ENCODE measurements at places on chromosomes 1 and 21.

- no peak for DNase-seq
Observed at GRCh38 chr1:12556368-12556930, 61.6 kb downstream of the DHRS3 start.

- no peak for DNase-seq
Observed at GRCh38 chr1:104648269-104648691, 898.6 kb downstream of the AMY1C start.

- DNase-seq, result no peak
Observed at GRCh38 chr1:235002706-235003300, 125.8 kb downstream of the TOMM20 start.

DNA sequence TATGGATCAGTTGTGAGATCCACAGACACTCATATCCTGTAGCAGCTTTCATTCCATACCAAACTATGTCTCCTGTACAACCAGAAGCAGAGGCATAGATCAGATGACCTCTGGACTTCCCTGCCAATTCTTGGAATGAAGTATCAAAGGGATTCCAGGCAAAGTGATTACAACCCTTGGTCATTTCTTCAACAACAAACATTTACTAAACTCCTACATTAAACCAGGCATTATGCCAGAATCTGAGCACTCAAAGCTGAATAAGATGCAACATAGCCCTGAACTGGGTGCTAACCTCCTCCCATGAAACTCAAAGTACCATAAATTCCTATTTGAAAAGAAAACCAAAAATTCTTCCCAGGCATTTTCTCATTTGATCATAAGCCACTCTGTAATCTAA is 121.2 kb upstream of the SGIP1 start:
- no peak for DNase-seq

DNA sequence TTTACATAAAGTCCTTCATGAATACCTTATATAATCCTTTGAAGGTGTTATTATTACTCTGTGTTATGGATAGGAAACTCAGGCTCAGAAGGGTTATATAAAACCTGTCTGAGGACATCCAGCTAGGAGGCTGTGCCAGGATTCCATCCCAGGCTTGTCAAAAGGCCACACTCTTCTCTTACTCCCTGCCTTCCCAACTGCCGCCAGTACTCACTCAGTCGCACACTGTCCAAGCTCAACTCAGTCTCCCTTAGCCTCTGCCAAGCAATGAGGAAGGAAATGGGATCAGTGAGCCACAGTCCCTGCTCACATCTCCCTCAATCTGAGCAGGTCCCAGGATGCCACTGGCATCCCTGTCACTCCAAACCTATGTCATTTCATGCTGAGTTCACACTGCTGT is 94.4 kb downstream of the NAV1 start:
- DNase-seq, result no peak

GRCh38 chr1:28232558-28233263 is at the start of gene DNAJC8:
DNAJC8 (minus strand) TSS chr1:28233029; CDS start chr1:28232998, 31 bp downstream.
- DNase-seq, result peak; percentile 94

GRCh38 chr1:219461981-219462400 is 150.9 kb downstream of the ZC3H11B start:
- no peak for DNase-seq

DNA sequence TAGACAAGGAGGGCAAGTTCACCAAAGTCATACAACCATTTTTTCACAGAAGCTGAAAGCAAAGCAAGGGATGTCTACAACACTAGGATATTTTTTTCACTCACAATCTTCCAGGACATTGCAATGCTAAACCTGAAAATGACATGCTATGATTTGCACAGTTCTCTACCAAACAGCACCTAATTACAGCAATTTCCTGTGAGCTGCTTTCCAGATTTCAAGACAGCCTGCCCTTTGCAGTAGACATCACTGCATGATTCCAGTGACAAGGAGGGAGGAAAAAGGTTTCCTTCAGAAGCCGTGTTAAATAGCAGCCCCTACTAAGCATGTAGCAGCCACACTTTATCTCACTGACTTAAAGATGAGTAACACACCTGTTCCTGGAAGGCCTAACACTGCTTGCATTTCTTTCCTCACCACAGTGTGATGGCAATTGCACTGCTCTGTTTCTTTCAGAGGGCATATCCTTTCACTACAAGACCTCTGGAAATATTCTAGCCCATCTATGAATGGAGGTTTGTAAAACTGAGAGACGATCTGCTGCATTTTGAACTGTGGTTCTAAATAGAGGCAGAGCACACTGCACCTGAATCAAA is 97.1 kb downstream of the DUSP10 start:
- no peak for DNase-seq

GRCh38 chr1:84089867-84090266 is 54.2 kb upstream of the PRKACB start:
- DNase-seq, result no peak

GRCh38 chr1:44964396-44964795 is 22.0 kb downstream of the EIF2B3 start:
- no peak for DNase-seq

DNA sequence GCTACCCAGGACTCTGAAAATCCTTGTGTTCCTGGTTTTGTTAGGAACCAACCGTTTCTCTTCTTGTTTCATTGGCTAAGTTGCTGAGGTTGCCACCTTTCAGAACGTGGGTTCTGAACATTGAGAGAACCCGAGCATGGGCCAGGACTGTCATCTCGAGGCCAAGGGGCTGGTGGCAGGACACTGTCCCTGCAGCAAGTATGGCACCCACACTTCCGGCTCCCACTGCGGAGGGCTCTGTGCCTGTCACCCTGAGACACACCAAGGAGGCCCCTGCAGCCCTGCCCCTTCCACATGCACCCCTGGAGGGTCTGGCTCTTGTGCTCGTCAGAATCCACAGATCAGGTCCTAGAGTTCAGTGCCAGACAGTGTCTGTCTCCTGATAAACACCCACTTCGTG is 39.1 kb upstream of the LRRC3 start:
- DNase-seq, result no peak

DNA sequence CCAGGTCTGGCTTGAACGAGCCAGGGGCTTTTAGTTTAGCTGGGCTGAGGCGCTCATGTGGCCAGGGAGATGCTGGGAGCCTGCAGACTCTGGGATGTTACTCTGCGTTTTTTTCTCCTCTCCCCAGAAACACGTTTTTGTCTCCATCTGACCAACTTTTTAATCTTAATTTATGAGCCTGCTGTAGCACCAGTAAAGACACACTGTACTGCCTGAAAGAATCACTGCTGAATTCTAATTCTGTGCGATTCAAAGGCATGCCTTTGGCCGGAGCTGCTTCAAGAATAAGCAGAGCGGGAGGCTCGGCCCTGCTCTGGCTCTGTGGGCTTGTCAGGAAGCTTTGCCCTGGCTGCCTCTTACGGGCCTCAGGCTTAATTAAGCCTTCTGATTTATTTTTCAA is 129.5 kb downstream of the CAMTA1 start:
- DNase-seq, result no peak

DNA sequence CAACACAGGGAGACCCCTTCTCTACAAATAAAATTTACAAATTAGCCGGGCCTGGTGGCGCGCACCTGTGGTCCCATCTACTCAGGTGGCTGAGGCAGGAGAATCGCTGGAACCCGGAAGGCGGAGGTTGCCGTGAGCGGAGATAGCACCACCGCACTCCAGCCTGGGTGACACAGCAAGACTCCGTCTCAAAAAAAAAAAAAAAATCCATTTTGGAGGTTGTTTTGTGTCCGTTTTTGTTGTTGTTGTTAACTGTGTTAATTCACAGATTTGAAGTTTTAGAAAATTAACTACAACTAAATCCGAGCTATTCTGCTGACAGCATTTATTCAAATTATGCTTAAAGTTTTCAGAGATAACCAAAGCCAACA is 618 bp downstream of the CLCC1 start:
- DNase-seq, result no peak

- no peak for DNase-seq
Observed at GRCh38 chr21:15095326-15095725, 30.5 kb upstream of the NRIP1 start.

GRCh38 chr1:67888216-67889106 is 55.2 kb upstream of the GNG12 start:
- DNase-seq, result no peak

DNA sequence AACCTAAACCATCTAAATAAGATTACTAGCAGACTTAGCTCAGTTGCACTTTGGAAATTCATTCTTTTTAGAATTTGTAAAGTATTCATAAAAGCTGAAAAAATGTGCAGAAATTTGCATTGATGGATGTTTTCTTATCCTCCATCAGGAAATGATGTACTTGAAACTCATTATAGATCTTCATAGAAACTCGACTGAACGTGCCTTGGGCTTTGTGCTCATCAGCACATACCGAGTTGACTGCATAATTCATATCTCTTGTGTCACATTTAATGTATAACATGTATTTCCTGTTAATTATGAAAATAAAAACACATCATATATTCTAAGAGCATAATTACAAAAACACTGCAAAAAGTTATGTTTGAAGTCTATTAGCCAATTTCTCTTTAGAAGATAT is 290.9 kb upstream of the NR5A2 start:
- no peak for DNase-seq

- DNase-seq, result peak; percentile 17
Observed at GRCh38 chr1:161367684-161368400, at the start of gene CFAP126. CFAP126 (minus strand) TSS chr1:161367876; CDS start chr1:161367868, 8 bp downstream.

DNA sequence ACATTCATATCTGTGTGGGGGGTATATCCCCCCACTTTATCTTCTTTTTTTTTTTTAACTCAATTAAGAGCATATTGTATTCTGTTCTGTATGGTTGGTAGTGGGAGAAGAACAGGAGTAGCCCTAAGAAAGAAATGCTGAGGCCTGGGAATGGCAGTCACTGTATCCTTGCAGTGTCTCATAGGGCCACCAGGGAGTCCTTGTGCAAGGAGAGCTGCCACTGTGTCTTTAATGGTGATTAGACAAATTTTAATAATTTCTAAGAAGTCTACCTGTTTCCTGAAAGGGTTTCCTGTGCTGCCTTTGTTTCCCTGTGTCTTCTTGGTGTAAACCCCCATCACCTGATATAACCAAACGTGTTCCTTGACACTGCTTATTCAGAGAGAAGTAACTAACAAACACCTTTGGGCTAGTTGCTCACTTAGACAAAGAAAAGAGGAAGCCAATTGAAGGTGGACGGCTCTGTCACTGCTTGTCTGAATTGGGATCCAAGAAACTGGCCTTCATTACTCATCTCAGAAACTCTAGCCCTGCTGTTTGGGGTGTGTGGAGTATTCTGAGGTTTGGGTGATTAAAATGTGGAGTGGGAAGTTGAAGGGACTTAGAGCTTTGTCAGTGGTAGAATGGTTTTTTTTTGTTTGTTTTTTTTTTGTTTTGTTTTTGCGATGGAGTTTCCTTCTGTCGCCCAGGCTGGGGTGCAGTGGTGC is 15.2 kb downstream of the GIPC2 start:
- no peak for DNase-seq

DNA sequence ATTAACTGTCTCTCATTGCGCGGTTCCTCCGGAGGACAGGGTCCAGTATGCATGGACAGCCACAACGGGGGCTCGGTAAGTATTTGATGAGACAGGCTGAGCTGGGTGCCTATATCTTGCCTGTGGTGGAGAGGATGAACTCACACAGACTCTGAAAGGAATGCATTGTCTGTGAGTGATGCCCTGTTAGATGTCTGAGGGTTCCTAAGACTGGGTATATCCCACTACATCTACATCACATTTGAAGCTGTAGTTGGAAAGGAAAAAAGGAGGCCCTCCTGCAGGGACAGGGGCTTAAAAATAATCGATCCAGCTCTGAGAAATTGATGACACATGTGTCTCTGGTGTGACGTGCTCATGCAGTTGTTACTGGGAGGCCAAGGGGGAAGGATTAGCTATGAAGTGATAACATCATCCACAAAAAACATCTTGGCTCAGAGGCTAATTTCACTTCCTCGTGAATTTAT is 1.9 kb downstream of the ADARB1 start:
- no peak for DNase-seq

- DNase-seq, result no peak
Observed at GRCh38 chr1:103145449-103145848, 37.1 kb upstream of the COL11A1 start.

GRCh38 chr1:197781968-197782721 is 6.9 kb upstream of the DENND1B start:
- no peak for DNase-seq

- DNase-seq, result no peak
Observed at GRCh38 chr1:234839663-234840062, 229.7 kb upstream of the IRF2BP2 start.

DNA sequence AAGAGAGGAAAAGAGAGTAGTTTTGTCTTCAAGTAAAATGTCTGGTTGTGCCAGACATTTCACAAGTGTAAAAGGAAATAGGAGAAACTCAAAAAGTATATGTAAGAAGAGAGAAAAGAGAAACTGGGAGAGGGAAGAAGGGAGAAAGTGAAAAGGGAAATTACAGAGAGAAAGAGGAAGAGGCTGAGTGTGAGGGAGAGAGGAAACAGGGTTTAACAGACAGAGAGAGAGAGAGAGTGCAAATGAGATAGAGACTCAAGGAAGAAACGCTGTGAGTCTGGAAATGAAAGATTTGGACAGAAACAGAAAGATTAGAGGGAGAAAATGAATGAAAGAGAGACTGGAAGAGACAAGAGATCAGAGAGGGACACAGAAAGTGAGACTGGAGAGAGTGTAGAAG is 806.2 kb downstream of the PLA2G4A start:
- DNase-seq, result no peak

- DNase-seq, result no peak
Observed at GRCh38 chr1:217369996-217370551, 260.8 kb downstream of the GPATCH2 start.

GRCh38 chr1:54695221-54695620 is 20.4 kb upstream of the TTC4 start:
- DNase-seq, result no peak

DNA sequence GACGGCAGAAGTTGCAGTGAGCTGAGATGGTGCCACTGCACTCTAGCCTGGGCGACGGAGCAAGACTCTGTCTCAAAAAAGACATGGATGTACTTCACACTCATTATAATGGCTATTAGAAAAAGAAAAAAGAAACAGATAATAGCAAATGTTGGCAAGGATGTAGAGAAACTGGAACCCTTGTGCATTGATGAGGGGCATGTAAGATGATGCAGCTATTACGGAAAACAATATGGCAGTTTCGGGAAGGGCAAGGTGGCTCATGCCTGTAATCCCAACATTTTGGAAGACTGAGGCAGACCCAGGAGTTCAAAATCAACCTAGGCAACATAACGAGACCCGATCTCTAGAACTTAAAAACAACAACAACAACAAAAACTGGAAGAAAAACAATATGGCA is 22.3 kb downstream of the TRIT1 start:
- no peak for DNase-seq

- no peak for DNase-seq
Observed at GRCh38 chr1:18182398-18183160, 75.0 kb downstream of the IGSF21 start.
